ENCODE measurements at places on chromosomes 7 and 10.
A peak's percentile ranks its signal among the peaks of the same experiment; 100 is the strongest.

- no peak for DNase-seq
These were observed 8.4 kb upstream of the IFIT1B start for GRCh38 chr10:89369156-89370105.

GRCh38 chr7:947391-948210 is 6.9 kb downstream of the ADAP1 start:
- DNase-seq, result no peak

DNA sequence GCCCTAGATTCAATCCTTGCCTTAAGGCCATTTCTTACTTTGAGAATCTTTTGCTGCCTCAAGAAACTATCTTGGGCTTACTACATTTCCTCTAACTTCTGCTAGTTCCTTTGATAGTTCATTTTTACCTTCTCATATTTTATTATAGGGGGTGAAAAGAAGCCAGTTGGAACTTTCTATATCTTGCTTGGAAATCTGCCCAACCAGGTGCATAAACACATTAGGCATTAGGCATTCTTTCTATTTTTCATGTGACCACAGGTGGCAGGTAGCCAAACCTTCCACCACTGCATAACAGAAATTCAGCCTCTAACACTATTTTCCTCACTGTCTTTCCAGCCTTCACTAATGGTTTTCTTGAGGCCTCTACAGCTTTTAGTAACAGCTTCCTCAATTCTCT is 300.0 kb upstream of the SP8 start:
- DNase-seq, result no peak

DNA sequence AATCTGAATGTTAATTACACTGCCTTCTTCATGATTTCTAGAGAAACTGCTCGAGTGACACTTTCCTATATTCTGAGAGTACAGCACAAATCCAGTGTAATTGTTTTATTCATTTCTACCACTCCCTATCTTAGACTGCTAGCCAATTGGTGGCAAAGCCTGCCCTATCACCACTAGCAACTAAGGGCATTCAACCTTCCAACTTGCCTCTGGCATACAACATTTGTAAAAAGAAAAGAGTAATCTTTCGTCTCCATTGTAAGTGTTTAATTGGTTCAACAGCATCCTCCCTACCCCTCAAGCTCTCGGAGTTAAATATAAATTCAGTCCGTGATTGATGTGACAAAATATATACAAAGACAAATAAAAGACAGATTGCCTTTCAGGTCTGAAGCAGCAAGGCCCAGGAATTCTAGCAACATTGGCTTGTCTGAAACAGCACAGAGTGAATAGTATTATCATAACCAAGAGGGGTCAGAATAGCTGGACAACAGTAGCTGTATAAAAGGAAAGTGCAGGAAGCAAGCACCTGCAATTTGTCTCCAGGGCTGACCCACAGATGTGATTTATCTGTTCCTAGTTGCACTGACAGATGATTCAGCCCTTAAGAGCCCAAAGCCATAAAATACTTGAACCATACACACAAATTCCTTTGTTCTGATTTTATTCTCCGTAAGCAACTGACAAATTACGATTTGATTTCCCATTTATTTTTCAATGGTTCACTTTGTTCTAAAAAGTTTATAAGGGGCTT is 47.6 kb upstream of the ANKRD1 start:
- DNase-seq, result no peak

DNA sequence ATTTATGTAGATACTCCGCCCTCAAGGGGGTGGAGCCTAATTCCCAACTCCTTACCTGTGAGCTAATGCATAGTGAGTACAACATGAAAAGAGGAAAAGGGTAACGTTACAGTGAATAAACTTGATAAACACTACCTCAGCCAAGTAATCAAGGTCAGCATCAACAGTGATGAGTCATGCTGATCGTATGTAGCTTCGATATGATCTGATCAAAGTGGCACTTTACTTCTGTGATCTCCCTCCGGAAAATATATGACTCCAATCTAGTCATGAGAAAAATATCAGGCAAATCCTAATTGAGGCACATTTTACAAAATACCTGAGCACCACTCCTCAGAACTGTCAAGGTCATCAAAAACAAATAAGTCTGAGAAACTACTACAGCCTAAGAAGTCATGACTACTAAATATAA is 70.4 kb downstream of the VTI1A start:
- DNase-seq, result no peak

GRCh38 chr7:51217804-51218203 is 98.8 kb downstream of the COBL start:
- DNase-seq, result no peak

- DNase-seq, result no peak
These were observed 249.8 kb downstream of the STK31 start for GRCh38 chr7:23959821-23960220.

DNA sequence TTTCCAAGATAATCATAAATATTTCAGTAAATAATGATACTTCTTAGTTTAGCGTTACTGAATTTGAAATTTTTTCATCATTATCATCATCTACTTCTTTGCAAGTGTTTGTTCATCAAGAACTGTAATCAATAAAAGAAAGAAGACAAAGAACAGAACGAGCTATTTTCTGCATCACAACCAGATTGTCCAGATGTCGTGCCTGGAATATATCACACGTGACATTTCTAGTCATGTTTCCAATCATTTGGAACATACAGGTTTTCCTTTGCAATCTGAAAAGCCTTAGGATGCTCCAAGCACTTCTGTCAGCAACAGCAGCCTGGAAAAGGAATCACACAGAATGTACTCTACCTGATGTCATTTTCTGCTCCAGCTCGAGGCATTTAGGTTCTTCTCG is 107.4 kb downstream of the FAM107B start:
- DNase-seq, result no peak

DNA sequence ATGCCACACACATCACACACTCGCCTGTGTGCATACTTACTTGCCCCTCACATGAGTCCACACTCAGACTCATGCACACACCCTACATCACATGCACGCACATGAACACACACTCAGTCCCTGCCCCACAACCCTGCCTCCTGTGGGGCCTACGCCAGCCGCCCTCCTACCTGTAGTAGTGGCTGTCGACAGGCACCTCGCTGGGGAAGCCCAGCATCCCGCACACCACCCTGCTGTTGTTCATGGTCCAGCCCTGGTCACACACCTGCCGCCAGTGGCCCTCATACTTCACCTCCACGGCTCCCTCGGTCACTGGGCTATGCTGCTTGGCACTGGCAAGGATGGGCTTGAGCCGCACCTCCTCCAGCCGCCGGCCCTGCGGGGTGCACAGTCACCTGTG is 7.2 kb downstream of the LOXL4 start:
- DNase-seq, result no peak

DNA sequence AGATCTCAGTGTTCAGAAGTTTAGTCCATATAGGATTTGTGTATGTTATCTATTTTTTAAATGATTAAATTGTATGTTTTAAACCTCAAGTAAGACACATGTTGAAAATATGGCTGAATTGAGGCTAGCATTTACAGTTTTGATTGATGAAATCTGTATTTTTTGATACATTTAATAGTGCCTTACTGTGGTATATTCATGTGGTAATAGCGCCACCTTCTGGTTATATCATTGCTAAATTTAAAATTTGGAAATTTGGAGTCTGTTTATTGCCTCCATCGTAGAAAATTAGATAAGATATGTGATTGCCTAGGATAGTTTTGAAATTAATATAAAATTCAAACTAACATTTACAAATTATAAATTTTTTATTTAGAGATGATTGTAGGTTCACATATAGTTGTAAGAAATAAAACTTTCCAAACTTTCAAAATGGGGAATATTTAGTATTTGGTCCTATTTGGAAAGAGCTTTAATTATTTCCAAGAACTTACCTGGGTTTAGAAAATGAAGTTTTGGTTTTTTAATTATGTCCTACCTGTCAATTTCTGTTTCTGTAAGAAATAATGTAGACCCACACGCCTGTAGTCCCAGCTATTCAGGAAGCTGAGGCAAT is 19.1 kb upstream of the ARMS2 start:
- DNase-seq, result no peak

- no peak for DNase-seq
These were observed 5.5 kb upstream of the FIGNL1 start for GRCh38 chr7:50455658-50456057.

DNA sequence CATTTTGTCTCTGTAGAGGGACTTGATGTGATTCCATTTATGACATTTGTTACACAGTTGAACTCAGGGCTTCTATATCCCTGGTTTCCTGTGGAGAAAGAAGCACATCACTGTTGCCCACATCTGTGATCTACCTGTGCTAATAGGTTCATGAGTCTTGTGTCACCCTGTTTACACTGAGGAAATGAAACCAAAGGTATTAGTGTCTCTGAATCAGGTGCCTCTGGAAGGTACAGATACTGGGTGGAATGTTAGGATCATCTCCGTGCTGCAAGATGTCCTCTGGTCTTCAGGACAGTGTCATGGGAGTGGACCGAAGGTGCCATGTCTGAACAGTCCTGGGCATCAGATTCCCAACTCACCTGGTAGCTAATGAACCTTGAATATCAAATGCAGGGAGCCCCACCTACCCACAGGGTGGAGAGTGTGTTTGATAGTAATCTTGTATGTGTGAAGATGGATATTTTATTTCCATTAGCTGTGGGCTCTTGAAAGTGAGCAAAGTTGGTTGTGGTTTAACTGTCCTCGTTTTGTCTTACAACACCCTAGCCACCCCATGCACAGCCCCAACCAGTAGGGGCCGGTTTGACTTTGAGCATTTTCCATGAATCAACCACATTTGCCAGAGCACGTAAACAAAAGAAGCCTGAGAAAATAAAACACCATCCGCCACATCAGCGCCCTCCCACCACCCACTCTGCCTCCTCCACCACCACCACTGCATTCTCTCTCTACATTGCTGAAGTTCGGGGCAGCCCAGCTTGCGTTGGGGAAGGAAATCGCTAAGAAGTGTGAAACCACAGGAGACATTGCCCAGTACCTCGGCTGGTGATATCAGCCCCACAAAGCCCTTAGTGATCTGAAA is 40.7 kb downstream of the TARP start:
- DNase-seq, result peak; percentile 46

DNA sequence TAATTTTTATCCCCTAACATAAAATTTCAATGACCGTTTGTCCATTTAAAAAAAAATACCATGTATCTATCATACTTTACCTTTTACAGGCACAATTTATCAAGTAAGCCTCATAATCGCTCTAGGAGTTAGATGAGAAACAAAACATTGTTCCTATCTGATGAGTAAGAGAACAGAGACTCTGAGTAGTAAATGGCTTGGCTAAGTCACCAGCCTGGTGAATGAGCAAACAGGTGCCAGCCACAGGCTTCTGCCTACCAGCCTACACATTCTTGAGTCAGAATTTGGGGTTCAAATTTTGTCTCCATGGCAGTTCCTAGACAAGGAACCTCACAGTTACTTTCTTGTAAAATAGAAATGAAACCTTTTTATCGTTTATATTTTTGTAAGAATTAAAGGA is 235.4 kb downstream of the HGF start:
- no peak for DNase-seq

DNA sequence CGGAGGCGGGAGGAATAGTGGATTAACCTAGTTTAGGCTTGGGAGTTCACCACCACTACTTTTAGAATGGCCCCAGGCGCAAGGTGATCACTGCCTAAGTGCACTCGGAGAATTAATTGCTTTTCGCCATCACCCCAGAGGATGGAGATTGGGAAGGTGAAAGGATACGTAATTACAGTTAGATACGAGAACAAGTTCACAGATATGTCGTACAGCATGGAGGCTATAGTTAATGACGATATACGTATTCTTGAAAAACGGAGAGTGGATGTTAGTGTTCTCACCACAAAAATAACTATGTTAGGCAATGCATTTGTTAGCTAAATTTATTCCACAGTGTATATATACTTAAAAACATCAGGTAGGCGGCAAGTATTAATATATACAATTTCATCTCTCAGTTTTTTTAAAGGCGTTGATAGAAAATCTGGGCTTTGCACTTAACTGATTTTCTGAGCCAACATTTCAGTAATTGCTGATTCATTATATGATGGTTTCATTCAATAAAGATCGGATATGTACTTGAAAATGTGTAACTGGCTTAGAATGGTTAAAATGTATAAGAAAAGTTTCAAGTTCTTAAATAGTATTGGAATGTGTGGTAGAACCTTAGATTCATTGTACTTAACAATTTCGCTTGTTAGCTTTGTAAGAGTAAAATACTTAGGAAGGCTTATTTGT is 683 bp downstream of the CDC123 start:
- no peak for DNase-seq

GRCh38 chr10:31353574-31353973 is 34.6 kb downstream of the ZEB1 start:
- no peak for DNase-seq

DNA sequence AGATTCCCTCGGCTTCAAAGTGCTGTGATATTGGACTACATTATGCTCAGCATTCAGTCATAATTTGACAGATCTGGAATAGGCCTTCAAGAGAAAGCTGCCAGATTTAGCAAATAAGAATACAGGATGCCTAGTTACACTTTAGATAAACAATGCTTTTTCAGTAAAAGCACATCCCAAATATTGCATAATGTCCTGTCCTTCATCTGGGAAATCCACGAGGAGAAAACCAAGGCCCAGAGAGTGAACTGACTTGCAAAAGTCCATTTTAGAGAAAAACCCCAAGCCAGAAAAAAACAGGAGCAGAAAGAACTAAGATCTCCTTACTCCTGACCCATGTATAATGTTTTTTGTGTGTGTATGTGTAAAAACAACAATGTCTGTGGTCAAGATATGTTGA is 12.0 kb upstream of the BLNK start:
- no peak for DNase-seq

DNA sequence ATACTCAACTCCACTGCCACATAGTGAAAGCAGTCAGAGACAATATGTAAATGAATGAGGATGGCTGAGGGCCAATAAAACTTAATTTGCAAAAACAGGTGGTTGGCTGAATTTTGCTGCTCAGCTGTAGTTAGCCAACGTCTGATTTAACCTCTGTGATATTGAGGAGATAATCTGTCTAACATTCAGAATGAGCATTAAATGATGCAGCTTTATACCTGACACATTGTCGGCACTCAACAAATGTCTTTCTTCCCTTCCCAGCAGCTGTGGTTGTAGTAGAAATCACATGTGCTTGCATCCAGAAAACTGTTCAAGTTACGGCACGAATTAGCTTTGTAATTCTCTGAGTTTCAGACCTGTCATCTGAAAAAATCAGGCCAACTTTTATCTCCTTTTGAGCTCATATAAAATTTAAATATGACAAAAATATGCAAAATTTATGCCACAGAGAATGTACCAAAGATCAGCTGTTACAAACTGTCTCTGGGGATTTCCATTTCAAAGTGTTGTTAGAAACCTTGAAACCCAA is 1239.7 kb downstream of the GATA3 start:
- no peak for DNase-seq

GRCh38 chr7:113774182-113774807 is 144.5 kb downstream of the PPP1R3A start:
- no peak for DNase-seq

DNA sequence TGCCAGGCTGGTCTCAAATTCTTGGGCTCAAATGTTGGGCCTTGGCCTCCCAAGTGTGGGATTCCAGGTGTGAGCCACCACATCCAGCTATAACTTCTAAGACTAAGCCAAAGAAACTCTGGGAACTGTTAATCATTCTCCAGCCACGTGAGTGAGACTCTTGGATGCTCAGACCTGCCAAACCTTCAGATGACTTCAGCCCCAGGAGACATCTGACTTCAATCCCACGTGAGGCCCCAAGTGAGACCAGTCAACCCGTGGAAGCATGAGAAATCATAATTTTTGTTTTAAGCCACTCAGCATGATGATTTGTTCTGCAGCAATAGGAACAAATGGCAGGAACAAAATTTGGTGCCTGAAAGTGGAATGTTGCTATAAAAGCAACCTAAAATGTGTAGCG is 4.3 kb upstream of the PCBD1 start:
- no peak for DNase-seq

Data from stimulated activated CD8-positive, alpha-beta memory T cell treated with anti-CD3 and anti-CD28 coated beads, Interleukin-2, amount 100 ng/mL, for 1 hour (primary cell).